ENCODE measurements at places on chromosomes 2 and 18.

GRCh38 chr2:575030-575726, 102.0 kb downstream of the TMEM18 start:
- DNase-seq = no peak

GRCh38 chr2:202290316-202290715, 24.8 kb downstream of the NOP58 start:
- no peak for DNase-seq

DNA sequence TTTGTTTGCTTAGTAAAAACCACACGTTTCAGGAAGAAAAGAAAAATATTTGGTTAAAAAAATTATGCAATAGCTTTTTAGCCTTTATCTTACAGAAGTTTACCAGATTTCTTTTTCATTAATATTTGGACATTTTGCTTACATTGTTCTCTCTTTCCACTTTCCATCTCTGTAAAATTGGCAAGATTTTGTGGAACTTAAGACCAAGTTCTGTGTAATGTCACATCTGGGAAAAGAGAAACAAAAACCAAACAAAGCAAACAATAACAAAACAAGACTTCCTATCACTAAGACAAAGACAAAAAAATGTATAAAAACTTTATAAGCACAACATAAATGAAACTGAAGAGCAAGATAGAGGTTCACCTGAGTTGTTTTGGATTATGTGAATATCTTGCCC, 1392.1 kb upstream of the CELF4 start:
- DNase-seq = no peak

GRCh38 chr2:46000660-46001059, 296.5 kb upstream of the EPAS1 start:
- no peak for DNase-seq

DNA sequence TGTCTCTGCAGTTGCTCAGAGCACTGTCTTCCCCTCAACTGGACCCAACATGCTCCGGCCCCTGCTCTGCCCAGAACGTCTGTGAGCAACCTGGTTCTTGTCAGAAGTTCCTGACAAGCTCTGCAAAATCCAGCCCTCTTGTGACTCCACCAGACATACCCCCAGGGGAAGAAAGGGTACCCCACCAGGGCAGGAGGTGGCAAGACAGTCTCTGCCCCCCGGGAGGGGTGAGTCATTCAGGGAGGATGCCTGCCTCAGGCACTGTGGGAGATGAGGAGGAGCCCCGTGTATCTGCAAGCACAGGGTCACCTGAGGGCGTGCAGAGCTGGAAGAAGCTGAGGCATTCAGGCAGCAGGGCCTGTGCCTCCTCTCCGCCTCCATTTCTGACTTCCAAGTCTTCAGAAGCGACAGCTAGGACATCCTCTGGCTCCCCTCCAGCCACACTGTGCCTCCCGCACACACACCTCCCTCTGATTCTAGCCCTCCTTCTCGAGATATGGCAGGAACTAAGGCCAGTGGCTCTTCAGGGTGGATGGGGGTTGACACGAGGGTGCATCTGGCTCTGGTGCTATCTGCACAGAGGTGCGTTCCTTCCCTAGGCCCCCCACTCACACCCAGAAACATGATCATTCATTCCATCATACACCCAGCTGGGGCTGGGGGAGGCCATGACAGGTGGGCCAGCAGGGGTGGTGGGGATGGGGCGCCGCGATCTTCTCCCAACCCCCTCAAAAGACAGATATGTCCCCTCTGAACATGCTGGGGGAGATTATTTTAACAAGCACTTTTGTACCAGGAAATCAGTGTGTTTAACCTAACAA, 222.2 kb downstream of the CYP26B1 start:
- DNase-seq = no peak

DNA sequence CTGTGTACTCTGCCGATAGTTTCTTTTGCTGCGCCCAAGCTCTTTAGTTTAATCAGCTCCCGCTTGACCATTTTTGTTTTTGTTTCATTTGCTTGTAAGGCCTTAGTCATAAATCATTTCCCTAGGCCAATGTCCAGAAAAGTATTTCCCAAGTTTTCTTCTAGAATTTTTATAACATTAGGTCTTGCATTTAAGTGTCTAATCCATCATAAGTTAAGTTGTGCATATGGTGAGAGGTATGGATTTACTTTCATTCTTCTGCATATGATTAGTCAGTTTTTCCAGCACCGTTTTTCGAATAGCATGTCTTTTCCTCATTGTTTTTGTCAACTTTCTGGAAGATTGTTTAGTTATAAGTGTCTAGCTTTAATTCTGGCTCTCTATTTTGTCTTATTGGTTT, 484.8 kb upstream of the CNTNAP5 start:
- DNase-seq = no peak

DNA sequence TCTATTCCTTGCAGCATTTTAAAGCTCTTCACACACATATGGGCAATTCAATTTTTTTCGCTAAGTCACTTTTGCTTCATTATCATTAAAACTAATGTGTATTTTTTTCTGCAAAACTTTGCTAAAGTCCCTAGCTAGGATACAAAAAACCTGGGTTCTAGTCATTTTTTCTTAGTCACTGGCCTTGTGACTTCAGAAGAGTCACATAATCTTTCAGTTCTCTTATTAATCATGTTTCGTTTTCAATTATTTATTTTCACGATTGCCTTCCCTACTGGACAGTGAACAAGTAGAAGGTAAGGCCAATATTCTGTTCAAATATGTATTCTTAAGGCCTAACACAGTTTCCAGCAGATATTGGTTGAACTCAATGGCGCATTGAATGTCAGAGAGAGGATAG, 60.9 kb upstream of the CYRIA start:
- no peak for DNase-seq

- no peak for DNase-seq
Measured at GRCh38 chr2:127530245-127531140, 4.2 kb upstream of the IWS1 start.

DNA sequence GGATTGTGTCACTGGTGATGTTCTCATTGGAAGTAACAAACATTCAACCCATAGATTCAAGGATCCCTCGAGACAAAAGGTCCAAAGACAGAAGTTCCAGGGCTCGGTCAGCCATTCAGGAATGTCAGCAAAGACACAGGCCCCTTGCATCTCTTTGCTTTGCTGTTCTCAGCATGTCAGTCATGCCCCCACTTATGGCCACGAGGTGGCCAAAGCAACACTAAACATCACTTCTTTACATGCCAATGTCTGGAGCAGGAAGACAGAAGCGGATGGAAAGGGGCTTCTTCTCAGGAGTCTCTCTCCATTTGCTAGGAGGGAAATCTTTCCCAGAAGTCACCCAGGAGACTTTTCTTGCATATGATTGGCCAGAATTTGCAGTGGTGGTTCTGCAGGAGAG, 191.6 kb upstream of the SP5 start:
- no peak for DNase-seq

DNA sequence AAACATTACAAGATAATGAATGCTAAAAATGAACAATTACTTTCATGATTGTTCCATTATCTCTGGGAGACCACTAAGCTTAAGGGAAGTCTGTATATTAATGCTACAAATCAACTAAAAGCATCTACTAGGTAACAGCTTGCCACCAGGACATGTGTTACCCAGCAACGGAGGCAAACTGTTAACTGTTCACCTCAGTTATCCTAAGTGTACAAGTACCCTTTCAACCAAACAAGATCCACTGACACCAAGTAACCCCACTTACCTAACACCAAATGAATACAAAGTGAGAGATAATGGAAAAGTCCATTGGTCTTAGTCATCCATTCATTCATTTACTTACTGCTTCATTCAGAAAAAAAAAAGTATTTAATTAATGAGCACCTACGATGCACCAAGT, 54.7 kb upstream of the KIDINS220 start:
- no peak for DNase-seq

- DNase-seq = no peak
Measured at GRCh38 chr18:62182220-62182619, 4.6 kb downstream of the PIGN start.

Measured in activated T-helper 1 cell treated with anti-CD3 and anti-CD28 coated beads, Interleukin-12 subunit alpha, Interleukin-12 subunit beta, Interleukin-2, Interleukin-4 antibody, amounts not matched to agents 30 ng/mL and 10 ng/mL and 1 ng/mL, durations not matched to agents 14 hours and 24 hours and 36 hours (primary cell).